ENCODE measurements at places on chromosomes 1 and 21.

DNA sequence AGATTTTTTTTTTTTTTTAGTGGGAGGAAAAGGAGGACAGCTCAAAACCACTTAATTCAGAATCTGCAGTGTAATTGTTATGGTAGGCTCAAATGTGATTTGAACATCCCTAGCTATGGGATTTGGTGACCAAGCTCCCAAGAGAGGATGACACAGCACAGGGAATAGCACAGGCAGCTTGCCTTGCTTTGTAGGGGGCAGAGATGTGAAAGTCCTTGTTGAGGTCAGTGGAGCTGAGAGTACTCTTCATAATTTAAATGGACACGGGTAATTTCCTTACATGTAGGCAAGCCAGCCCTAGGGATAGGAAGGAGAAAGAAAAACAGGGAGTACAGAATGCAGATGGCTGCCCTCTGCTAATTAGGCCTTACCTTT, 3.2 kb upstream of the UCK2 start:
- peak; percentile 10 for DNase-seq

- DNase-seq, result no peak
Observed at GRCh38 chr1:178450871-178451270, 45.9 kb downstream of the CLEC20A start.

- DNase-seq, result peak; percentile 92
Observed at GRCh38 chr1:32989160-32990050, 24.8 kb upstream of the RNF19B start.

DNA sequence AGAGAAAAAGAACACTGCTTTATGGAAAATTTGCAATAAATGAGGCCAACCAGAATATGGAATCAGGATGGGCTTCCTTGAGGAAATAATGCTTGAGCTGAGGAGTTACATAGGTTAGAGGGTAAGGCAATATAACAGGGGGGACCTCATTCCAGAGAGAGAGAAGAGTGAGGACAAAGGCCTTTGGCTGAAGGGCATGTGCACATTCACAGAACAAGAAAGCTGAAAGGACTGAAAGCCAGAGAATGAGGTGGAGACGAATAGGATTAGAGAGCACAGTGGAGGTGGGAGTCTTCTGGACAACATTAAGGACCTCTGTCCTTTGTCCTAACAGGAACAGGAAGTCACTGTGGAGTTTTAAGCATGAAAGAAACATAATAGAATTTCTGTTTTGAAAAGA, 60.7 kb upstream of the MROH9 start:
- DNase-seq, result no peak

DNA sequence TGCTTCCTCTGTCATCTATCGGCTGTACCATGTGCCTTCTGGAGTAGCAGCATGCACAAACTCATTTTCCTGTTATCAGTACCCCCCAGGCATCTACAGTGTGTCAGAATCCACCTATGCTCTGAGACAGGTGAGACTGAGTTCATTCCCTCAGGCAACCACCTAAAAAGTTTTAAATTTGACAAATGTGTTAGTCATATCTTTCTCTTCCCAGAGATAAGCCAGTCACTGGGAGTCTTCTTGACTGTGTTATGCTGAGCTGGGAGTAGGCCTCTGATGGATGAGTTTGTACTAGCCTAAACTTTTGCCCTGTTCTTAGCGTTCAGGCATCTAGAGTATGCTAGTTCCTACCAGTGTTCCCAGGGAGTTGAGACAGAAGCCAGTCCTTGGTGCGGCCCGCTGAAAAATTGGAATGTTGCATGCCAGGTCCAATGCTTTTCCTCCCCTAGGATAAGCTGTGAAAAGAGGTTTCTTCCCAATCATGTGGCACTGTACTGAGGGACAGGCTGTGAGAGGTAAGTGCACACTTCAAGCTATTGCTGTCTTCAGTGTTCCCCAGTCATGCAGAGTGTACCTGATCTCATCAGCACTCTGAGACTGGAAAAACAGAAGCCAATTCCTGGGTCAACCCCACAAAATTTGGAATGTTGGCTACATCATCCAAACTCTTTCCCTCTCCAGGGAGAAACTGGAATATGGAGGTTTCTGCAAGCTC, 1202.3 kb downstream of the NCAM2 start:
- no peak for DNase-seq

GRCh38 chr1:94271373-94271772, 34.0 kb upstream of the ARHGAP29 start:
- DNase-seq, result no peak

DNA sequence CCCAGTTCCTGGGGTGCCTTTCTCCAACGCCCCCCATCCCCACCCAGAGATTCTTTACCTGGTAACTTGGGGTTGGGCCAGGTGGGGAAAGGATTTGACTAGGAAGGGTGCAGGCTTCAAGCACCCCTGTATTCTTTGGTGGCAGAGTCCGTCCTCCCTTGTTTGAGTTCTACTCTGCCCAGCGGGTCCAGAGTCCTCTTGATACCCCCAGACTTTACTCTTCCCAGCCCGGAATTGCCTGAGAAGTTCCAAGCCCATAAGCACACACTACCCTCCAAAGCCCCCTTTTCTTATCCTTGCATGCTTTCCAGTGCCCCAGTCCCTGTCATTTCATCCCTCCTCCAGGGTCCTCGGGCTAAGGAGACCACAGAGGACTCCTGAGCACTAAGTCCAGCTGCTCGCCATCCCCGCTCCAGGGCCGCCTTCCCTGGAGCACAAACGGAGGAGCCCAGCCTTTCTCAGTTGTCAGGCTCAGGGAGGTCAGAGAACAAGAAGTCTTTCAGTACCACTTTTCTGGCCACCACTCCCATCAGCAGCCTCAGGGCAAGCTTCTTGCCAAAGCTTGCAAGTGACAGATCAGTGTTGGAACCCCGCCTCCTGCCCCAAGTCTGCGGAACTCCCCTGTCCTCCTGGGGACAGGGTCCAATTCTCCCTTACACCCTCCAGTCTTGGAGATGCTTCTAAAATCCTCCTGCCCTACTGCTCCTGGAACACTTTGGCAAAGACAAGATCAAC, 12.2 kb downstream of the SLC45A3 start:
- DNase-seq, result no peak

- peak; percentile 56 for DNase-seq
Observed at GRCh38 chr1:119871881-119872280, 24.4 kb downstream of the ADAM30 start.

- DNase-seq, result no peak
Observed at GRCh38 chr1:241225741-241226140, 131.3 kb downstream of the RGS7 start.

- DNase-seq, result no peak
Observed at GRCh38 chr1:169103480-169103893, 3.0 kb upstream of the ATP1B1 start.

- no peak for DNase-seq
Observed at GRCh38 chr1:109493227-109493626, 667 bp upstream of the CYB561D1 start.

GRCh38 chr21:35827004-35827403, 233.3 kb downstream of the SETD4 start:
- no peak for DNase-seq

DNA sequence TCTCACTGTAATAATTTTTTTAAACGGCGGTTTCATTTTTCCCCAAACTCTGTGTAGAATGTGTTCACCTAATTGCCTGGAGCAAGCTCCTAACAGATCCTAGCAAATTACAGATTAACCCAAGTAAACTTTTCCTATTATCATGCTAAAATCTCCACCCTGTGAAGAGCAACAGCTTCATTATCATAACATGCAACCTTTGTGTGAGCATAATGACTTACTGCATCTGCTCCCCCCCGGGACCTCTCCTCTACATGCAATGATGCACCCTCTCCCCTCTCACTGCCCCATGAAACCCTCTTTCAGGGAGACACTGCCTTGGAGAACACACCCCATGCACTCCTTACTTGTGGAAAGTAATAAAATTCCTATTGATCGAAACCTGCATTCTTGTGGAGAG, 717.0 kb upstream of the TMPRSS15 start:
- DNase-seq, result no peak

GRCh38 chr1:238562341-238562740, 671.6 kb upstream of the ZP4 start:
- peak; percentile 55 for DNase-seq

GRCh38 chr21:36508948-36509347, 29.0 kb upstream of the CLDN14 start:
- DNase-seq, result no peak

DNA sequence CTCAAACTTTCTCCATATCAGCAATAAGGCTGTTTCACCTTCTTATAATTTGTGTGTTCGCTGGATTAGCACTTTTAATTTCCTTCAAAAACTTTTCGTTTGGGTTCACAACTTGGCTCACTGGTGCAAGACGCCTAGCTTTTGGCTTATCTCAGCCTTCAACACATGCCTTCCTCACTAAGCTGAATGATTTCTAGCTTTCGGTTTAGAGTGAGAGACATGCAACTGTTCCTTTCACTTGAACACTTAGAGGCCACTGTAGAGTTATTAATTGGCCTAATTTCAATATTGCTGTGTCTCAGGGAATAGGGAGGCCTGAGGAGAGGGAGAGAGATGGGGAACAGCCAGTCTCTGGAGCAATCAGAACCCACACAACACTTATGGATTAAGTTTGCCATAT, 41.2 kb upstream of the IFNLR1 start:
- DNase-seq, result no peak

GRCh38 chr1:205585169-205585834, 46.5 kb downstream of the ELK4 start:
- DNase-seq, result no peak

- DNase-seq, result no peak
Observed at GRCh38 chr1:19814681-19815503, at the start of gene RNF186. Gene RNF186 (minus strand): TSS chr1:19815283. CDS start chr1:19815101, 182 bp downstream.

DNA sequence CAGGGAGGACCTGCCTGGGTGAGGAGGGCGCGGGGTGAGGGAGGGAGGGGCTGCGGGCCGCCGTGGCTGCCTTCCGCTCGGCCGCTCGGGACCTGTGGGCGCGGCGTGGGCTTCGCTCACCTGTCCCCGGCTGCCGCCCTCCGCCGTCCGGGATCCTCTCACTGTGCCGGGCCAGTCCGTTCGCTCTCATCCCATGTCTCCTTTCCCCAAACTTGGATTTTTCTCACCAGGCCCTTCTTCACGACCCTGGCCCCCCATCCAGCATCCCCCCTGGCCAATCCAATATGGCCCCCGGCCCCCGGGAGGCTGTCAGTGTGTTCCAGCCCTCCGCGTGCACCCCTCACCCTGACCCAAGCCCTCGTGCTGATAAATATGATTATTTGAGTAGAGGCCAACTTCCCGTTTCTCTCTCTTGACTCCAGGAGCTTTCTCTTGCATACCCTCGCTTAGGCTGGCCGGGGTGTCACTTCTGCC, 362 bp downstream of the ZBTB48 start:
- no peak for DNase-seq

GRCh38 chr1:214426426-214426812, 125.0 kb downstream of the PTPN14 start:
- no peak for DNase-seq

DNA sequence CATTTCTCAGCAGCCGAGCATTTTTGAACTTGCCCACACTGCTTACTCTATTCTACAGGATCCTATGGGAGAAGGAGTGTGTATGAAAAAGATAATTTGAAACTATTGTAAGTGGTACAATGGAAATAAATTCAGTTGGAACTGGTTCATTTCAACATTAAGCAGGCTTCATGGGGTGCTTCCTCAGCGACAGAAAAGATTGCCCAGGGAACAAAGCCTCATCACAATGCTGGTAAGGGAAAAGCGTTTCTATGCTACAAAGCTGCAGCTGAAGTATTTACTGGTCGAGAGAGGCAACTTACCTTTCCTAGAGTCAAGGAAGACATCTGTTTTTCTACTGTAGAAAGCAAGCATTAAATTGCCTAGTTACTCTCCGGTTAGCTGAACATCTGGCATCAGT, 568.2 kb upstream of the ZP4 start:
- no peak for DNase-seq

GRCh38 chr21:28229814-28230213, 762.9 kb downstream of the LTN1 start:
- DNase-seq, result peak; percentile 88

- DNase-seq, result no peak
Observed at GRCh38 chr21:26956813-26957212, 10.1 kb downstream of the ADAMTS5 start.

GRCh38 chr1:115280064-115280463, 58.0 kb downstream of the NGF start:
- DNase-seq, result peak; percentile 95

GRCh38 chr1:171429137-171429536, 56.2 kb upstream of the PRRC2C start:
- no peak for DNase-seq

DNA sequence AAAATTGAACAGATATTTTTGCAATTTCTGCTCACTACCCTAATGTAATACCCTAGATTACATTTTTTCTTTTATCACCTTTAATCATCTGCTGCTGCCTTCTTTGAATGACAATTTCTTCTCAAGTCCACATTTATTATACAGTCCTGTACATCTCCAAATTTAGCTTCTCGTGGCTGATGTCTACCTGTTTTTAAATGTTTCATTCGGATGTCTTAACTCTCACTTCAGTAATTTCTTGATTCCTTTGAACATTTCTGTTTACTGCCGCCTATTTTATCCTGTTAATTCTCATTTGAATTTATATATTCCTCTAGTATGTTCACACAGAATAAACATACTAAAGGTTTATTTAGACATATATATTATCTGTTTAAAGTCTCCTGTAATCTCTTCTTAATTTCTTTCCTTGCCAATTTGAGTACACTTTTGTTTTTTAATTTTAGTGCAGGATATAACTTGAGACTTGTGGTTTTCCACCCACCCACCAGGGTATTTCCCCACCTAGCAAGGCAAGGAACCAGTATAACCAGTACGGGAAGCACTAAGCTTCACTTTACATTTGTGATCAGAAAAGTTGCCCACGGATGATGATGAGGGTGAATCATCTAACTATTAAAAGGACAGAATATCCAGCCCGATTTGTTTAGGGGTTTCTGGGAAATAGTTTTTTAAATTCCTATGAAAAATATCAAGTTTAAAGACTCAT, 12.7 kb downstream of the INSL5 start:
- no peak for DNase-seq

- DNase-seq, result peak; percentile 61
Observed at GRCh38 chr1:215118081-215118480, 35.5 kb downstream of the KCNK2 start.

- no peak for DNase-seq
Observed at GRCh38 chr1:110138956-110139355, 11.3 kb upstream of the SLC6A17 start.

DNA sequence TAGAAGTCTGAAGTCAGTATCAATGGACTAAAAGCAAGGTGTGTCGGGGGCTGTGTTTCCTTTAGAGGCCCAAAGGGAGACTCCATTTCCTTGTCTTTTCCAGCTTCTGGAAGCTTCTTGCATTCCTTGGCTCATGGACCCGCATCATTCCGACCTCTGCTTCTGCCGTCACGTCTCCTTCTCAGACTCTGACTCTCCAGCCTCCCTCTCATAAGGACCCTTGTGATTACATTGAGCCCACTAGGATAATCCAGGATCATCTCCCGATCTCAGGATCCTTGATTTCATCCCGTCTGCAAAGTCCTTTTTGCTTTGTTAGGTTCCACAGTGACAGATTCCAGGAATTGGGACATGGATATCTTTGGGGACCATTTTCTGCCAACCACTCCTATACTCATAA, 265.8 kb upstream of the CSF3R start:
- no peak for DNase-seq

GRCh38 chr1:111733183-111733991, 5.8 kb downstream of the INKA2 start:
- DNase-seq, result peak; percentile 76

All from fibroblast of skin of right biceps (primary cell).